ENCODE measurements at places on chromosomes 2 and 18.
A peak's percentile ranks its signal among the peaks of the same experiment; 100 is the strongest.

- peak; percentile 61 for DNase-seq
Observed at GRCh38 chr18:27778441-27778840, 398.5 kb downstream of the CDH2 start.

GRCh38 chr18:68288408-68288807, 426.5 kb downstream of the TMX3 start:
- DNase-seq: peak; percentile 12

DNA sequence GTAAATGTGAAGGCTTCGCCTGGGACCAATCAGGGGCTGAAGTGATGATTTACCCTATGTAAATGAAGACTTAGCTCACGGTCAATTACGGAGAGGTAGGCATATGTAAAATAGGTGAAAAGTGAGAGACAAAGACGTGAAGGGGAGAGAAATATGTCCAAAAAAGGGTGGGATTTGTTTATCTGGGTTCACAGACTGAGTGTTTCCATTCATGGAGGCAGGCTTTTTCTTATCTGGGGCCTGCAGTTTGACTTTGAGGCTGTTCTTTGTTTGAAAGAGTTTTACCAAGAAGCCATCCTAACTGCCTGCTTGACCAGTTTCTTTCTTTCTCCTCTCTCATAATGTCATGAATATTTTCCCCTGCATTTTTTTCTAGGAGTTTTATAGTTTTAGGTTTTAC, 202.7 kb downstream of the NYAP2 start:
- no peak for DNase-seq

- no peak for DNase-seq
Observed at GRCh38 chr18:39596221-39596620, 2030.6 kb upstream of the CELF4 start.

GRCh38 chr2:44906972-44907371, 34.5 kb upstream of the SIX3 start:
- no peak for DNase-seq

- DNase-seq: no peak
Observed at GRCh38 chr2:209757163-209757562, 14.5 kb upstream of the UNC80 start.

DNA sequence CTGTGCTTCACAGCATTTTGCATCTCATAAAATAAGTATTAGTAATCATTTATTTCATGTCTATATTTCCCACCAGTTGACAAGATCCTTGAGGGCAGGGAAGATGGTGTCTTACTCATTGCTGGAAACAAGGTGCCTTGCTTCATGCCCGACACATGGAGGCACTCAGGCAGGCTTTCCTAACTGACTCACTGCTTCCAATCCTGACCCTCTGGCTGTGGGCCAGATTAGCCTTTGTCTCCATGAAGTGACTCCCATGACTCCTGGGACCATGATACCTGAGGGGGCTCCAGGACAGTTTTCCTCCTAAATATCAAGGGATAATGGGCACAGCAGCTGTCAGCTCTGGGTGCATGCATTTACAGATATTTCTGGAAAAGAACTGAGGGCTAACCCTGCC, 275.1 kb downstream of the AGPS start:
- DNase-seq: no peak

- no peak for DNase-seq
Observed at GRCh38 chr2:66582104-66582986, 147.4 kb downstream of the MEIS1 start.

GRCh38 chr2:42317486-42317885, 43.5 kb downstream of the COX7A2L start:
- DNase-seq: no peak

DNA sequence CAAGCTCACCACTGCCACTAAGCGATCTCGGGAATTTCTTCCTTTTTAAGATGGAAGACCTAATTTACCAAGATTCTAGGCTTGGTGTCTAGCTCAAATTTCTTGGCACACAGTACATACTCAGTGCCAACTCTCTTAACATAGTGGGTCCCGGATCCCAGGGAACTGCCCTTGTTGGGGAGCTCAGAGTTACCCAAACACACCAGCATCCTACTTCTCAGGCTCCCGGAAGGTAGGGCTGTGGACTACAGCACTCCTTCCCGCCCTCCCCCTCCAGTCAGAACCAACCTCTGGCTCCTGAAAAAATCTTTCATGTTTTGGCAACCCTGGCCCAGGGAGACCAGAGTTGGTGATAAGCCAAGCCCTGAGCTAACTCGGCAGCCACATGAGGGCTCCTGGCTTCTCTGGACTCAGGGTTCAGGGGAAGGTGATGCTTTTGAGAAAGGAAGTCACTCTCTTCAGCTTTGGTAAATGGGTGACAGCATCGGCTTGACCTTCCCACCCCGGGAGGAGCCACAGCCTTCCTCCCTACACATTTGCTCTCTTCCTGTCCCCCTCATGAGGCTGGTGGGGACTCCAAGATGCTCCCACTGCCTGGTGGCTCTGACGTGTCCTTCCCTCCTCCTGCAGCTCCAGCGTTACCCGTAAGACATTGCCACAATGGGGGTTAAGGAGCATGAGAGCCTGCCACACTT, 8.8 kb downstream of the ODC1 start:
- no peak for DNase-seq

- peak; percentile 82 for DNase-seq
Observed at GRCh38 chr2:157868993-157869392, 7.1 kb downstream of the ACVR1 start.
